Stimulated activated CD8-positive, alpha-beta memory T cell treated with anti-CD3 and anti-CD28 coated beads, Interleukin-15, amount 100 ng/mL, for 24 hours (primary cell): ENCODE measurements at places on chromosomes 16 and 17.

- DNase-seq, result no peak
Measured at GRCh38 chr17:42784409-42784808, 4.0 kb downstream of the WNK4 start.

DNA sequence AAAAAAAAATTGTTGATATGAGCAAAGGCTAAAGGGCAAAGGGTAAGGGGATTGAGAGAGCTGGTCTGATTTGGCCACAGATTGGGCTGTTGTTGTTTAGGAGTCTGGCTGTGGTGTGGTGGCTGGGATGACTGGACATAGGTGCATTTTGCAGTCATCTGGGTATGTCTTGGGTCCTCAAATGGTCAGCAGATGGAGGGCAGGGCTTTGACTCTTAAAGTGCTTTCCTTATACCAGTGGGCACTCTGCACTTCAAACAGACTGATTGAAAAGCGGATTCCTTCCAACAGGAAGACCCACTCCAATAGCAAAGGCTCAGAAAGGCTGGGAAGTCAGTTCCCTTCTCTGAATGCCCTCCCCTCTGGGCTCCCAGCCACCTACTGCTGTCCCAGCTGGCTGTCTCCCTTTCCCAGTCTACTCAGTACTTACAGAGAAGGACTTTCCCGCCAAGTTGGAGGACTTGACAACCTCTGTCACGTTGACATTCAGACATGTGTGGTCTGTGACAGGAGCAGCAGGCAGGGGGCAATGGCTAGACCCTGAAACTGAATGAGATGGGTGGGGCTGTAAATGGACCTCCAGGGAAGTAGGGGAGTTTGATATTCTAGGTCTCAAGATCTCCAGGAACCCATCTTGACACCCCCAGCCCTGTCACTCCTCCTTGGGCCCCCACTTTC is 19.6 kb upstream of the MFSD6L start:
- no peak for DNase-seq

DNA sequence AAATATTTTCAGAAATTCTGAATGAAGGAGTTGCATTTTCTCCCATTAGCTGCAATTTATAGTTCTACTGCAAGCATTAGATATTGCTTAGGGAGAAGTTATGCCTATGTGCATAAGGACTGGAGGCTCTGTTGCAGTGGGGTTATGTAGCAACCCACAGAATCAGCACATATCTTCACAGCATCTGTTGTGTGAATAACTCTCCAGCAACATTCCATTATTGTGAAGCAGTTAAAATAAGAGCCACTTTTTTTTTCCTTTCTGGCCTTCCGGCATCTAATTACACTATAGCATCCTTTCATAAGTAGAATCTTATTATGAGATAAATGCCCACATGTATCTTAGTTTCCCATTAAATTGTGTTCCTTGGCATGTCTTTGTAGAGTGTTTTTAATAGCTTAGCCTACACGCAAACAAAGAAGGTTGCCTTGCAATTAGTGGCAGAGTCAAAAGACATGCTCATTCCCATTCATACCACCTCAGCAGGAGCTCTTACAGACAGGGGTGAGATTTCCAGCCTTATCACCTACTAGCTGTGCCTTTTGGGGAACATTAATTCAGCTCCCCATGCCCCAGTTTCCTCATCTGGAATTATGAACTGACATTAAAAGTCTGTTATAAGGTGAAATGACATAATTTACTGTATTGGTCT is 596.0 kb upstream of the GOT2 start:
- DNase-seq, result no peak

DNA sequence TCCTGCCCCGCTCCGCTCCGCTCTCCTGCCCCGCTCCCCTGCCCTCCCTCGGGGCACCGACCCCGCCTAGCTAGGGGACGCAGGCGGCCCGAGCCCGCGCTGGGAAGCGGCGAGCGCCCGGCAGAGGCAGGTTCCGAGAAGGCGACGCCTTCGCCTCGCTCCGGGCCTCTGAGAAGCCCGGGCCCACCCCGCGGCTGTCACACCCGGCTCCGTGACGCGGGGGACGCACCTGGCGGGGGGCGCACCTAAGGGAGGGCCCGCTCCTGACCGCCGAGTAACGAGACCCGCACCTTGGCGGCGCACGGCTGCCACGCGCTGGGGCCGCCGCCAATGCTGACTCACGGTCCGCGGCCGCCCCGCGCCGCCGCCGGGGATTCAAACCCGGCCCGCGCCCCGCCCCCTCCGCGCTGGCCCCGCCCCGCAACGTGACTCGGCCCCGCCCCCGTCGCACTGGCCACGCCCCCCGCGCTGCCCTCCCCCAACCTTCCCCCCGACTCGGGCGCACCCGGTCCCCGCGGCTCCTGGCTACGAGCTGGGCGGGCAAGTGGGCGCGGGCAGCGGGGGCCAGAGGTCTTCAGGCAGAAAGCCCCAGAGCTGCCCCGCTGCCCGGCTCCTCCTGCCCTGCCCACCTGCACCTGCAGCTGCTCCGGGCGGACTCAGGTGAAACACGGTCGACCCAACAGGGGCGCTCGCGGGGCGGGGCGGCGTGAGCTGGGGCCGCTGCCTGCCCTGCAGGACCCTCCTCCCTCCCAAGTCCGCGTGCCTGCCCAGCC is 27.8 kb downstream of the GNPTG start:
- DNase-seq, result peak; percentile 76

- no peak for DNase-seq
Measured at GRCh38 chr17:69117855-69118784, 23.6 kb downstream of the ABCA6 start.

DNA sequence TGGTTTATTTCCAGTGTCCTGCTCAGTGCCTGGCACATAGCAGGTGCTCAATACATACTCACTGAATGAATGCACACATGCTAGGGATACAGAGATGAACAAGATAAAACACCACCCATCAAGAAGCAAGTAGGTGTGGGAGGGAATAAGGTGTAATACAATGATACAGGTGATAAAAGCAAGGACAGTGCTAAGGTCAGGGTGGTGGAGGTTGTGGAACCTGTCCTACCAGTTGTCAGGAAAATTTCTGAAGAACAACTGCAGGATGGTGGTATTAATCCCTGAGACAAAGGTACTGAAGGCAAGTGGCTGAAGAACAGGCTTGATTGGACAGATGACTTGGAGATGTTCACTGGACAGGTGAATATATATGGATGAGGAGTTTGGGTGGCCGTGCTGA is 1.8 kb downstream of the KNOP1 start:
- no peak for DNase-seq

DNA sequence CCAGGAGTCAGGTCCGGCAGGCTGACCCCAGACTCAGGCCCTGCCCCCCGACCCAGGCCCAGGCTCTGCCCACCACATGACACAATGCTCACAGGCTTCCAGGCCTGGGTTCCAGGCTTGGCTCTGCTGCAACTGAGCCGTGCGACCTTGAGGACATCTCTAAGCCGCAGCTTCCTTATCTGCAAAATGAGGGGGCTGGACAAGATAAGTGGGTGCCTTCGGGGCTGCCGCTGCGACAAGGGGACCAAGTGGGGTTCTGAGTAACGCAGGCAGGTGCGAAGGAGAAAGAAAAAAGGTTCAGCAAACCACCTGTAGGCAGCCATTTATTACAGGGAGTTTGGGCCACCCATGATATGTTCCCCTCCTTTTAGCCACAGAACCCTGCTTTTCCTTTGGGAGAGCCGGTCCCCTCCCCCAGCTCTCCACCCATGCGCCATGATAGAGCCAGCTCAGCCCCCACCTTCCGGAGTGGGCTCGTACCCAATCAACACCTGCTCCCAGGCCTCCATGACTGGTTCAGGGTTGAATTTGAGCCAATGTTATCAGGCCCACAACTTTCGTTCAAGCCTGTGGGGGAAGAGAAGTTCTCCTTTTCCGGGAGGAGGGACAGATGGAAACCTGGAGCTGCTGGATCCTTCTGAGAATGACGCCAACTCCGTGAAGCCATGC is 38.2 kb downstream of the RTN4RL1 start:
- no peak for DNase-seq

GRCh38 chr17:65065906-65066305 is 9.4 kb upstream of the GNA13 start:
- DNase-seq, result no peak

GRCh38 chr16:4495766-4496165 is 19.6 kb downstream of the HMOX2 start:
- no peak for DNase-seq

DNA sequence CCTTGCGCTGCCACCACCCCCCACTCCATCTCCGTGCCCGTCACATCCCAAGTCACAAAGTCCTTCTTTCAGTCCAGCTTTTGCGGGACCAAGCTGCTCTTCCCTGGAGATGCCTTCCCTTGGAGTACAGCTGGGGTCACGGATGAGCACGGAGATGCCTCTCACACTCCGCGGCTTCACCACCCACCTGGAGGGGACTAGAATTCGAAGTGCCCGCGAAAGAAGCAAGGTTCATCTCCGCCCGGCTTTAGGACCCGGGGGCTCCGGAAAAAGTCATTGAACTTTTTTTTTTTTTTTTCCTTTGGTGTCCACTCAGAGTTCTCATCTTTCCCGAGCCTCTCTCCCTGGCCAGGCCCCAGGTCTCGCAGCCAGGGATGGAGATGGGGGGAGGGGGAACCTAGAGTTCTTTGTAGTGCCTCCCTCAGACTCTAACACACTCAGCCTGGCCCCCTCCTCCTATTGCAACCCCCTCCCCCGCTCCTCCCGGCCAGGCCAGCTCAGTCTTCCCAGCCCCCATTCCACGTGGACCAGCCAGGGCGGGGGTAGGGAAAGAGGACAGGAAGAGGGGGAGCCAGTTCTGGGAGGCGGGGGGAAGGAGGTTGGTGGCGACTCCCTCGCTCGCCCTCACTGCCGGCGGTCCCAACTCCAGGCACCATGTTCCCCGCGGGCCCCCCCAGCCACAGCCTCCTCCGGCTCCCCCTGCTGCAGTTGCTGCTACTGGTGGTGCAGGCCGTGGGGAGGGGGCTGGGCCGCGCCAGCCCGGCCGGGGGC is at the start of gene FKBP10:
TSS of gene FKBP10 (plus strand) at position 624 of the 771 bp plus-strand sequence. CDS start at position 655, 31 bp downstream.
- peak; percentile 7 for DNase-seq

GRCh38 chr17:9520649-9521048 is 55.0 kb downstream of the STX8 start:
- no peak for DNase-seq

DNA sequence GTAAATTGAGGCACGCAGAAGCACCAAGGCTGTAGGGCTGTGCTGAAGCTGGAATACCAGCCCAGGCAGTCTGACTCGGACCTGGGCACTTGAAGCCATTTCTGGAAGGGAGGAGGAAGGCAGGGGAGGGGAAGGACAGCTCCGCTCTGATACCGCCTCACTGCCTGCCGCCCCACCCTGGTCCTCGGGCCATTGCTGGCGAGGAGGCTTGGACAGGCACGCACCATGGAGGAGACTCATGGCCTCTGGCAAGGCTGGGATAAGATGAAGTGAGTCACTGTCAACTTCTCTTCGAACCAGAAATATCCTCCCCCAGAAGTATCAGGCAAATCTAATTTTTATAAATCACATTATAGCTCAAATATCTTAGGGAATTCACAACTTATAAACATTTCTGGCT is 81.3 kb downstream of the SDK2 start:
- no peak for DNase-seq

GRCh38 chr17:71974051-71974450 is 146.8 kb upstream of the SOX9 start:
- DNase-seq, result no peak

DNA sequence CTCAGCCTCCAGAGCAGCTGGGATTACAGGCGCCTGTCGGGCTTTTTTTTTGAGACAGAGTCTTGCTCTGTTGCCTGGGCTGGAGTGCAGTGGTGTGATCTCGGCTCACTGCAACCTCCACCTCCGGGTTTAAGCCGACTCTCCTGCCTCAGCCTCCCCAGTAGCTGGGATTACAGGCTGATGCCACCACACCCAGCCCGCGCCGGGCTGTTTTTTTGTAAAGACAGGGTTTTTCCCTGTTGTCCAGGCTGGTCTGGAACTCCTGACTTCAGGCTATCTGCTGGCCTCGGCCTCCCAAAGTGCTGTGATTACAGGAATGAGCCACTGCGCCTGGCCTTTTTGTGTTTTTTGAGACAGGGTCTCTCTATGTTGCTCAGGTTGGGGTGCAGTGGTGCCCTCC is 27.4 kb upstream of the SPNS3 start:
- DNase-seq, result no peak

DNA sequence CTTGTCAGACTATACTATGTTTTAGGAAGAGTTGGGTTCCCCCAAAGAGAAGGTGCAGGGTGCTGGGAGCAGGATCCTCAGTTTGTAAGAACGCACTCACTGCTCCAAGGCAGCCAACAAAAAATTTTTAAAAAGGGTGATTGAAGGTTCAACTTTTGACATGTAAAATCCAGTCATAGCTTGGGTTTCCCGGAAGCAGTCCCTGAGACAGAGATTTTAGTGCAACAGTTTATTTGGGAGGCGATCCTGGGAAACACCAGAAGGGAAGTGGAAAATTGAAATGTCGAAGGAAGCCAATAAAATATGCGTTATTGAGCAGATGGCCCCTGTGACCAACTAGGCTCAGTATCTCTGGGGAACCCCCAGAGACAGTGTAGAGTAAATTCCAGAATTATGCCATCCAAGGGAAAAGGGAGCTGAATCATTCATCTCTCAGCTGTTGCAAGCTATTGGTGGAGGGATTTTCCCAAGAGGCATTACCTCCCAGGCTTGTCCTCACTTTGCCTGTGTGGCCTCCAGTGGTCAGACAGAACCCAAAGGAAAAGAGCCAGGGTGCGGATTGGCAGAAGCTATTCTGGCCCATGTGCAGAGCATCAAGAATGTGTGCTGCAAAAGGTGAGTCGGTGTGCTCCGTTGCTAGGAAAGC is 72.9 kb downstream of the HS3ST3B1 start:
- DNase-seq, result no peak

DNA sequence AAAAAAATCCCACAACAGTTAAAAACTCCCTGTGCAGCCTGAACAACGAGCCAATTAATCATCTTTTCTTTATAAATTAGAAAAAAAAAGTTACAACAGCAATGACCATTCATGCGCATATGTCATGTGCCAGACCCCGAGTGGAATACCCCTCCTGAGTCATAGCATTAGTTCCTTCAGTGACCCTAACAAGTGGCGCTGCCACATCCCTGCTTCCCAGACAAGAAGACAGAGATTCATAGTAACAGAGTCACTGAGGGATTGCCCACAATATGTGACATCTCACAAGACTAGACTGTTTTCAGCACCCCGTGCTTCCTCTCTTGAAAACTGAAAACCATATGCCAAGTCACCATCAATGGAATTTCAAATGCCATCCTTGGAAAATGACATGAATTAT is 7.9 kb downstream of the UMOD start:
- no peak for DNase-seq
